ENCODE measurements at places on chromosomes 12 and 14. TPM values are rescaled to one million over a fixed set of nuclear protein-coding genes. Genes with fewer than 3 reads are reported as not detected.
A peak's percentile ranks its signal among the peaks of the same experiment; 100 is the strongest.

- H3K4me1 ChIP-seq, result peaks cover 53% of the 10 kb centered on the region
- no peaks in the 10 kb centered on the region for H3K27me3 ChIP-seq
- H3K4me3 ChIP-seq, result peak overlapping the region; percentile 1
- peak overlapping the region; percentile 27 for H3K27ac ChIP-seq
- no peak for DNase-seq
Measured at GRCh38 chr14:73742520-73743238, 28.5 kb upstream of the PNMA1 start.

DNA sequence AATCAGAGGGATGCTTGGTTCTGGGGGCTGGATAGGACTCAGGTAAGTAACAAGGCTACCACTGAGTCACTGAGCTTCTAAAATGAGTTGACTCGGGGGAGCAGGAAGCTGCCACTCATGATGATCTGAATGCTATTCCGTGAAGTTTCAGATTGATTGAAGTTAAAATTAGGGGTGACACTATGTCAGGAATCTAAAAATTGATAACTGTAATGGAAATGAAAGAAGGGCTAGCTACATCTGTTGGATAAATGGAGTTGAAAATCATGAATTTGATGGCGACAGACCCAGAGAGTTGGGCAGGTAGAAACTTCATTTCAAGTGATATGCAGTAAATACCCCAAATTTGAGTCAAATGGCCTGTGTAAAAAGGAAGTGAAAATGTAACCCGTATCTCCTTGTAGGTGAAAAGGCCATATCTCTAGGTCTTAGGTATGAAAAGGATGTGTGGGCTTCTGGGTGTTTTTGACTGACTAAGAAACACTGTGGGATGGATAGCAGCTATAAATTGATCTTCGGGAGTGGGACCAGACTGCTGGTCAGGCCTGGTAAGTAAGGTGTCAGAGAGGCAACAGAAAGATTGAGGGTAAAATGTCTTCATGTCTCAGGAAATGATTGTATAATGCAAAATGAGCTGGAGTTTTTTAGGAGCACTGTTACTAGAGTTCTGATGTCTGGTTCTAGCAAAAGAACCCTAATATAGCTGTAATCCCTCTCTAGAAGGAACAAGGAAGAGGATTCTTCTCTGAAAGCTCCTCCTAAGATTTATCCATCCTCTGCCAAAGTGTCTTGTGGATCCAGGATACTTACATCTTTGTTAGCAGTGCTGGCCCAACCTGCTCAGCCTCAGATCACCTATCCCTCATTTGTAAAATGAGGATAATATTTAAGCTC lies 57.3 kb downstream of the DAD1 start:
- no peaks in the 10 kb centered on the region for H3K36me3 ChIP-seq
- no peak overlapping the region for H3K4me3 ChIP-seq
- H3K27ac ChIP-seq, result no peak overlapping the region
- no peaks in the 10 kb centered on the region for H3K27me3 ChIP-seq

DNA sequence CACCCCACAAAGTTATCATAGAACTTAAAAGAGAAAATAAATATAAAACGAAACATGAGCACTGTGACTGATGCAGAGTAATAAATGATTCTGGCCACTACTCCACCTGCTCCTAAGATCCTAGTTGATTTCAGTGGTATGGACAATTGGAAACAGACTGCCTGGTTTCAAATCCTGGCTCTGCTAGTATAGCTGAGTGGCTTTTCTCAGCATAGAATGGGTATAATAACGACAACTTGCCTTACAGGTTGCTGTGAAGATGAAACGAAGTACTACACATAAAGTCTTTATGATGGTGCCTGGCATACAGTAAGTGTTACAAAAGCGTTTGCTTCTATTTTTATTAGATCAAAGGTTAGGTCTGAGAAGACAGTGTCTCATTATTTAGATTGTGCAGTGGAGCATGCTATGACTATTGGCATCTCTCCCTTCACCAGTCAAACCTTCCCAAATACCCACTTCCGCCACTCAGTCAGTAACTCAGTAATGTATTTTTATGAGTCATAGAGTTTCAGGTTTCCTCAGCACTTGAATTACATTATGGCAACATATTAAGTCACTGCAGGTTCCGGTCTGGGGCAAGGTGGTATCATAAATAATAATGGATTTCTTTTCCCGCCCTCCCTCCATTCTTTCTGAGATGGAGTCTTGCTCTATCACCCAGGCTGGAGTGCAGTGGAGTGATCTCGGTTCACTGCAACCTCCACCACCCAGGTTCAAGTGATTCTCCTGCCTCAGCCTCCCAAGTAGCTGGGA lies 29.7 kb upstream of the NR2C1 start:
- no peak overlapping the region for H3K27ac ChIP-seq
- H3K4me1 ChIP-seq, result peaks cover 10% of the 10 kb centered on the region
- no peak for DNase-seq
- H3K27me3 ChIP-seq, result no peaks in the 10 kb centered on the region
- H3K36me3 ChIP-seq, result peaks cover 23% of the 10 kb centered on the region

DNA sequence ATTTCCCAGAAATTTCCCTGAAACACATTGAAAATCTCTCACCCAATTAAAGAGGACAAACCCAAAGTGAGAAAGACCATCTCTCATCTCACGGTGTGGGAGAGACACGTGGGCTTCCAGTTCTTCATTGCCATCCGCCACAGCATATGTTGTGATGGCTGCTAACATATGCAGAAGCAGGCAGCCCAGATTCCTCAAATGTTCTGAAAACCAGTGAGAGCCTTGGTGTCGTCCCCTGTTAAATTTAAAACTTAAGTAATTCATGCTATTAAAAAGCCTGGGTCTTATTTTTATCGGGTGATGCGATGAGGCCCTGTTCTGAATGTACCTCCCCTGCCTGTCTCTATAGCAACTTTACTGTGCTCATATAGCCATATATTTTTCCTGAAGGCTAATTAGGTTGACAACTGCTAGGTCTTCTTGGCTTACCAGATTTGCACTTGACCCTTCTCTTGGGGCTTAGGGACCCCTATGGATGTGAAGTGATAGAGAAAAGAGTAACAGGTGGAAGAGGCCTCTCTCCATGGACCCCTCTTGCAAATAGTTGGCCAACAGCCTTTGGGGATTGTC lies 2.8 kb upstream of the FGF6 start:
- peaks cover 28% of the 10 kb centered on the region for H3K4me1 ChIP-seq
- H3K36me3 ChIP-seq, result no peaks in the 10 kb centered on the region
- H3K27me3 ChIP-seq, result no peaks in the 10 kb centered on the region
- H3K4me3 ChIP-seq, result no peak overlapping the region

- peaks cover 35% of the 10 kb centered on the region for H3K4me1 ChIP-seq
- H3K36me3 ChIP-seq, result no peaks in the 10 kb centered on the region
- no peak for DNase-seq
- H3K27me3 ChIP-seq, result peaks cover 70% of the 10 kb centered on the region
- H3K4me3 ChIP-seq, result peak overlapping the region; percentile 98
Measured at GRCh38 chr14:79281244-79282152, 929.8 kb downstream of the DIO2 start.

DNA sequence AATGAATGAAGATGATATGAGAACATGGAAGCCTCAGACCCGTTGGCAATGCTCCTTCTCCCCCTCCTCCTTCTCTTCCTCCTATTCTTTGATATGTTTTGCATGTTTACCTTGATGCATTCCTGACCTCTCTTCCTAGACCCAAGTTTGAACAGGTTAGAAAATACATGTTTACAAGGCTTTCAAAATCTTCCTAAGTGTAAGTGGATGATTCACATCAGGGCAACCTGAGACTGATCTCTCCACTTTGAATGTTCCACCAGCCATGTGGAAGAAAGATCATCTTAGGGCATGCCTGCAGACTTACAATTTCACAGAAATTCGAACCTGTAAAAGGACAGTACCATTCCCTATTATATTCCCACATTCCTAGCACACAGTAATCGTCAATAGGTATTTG lies 18.0 kb upstream of the LDHB start:
- no peak overlapping the region for H3K27ac ChIP-seq
- H3K4me3 ChIP-seq, result no peak overlapping the region
- H3K27me3 ChIP-seq, result peaks cover 3% of the 10 kb centered on the region
- DNase-seq, result no peak
- no peaks in the 10 kb centered on the region for H3K36me3 ChIP-seq
- H3K4me1 ChIP-seq, result no peaks in the 10 kb centered on the region

GRCh38 chr14:106843951-106844483 lies 1317.6 kb downstream of the TMEM121 start:
- H3K4me3 ChIP-seq, result no peak overlapping the region
- no peak overlapping the region for H3K27ac ChIP-seq
- no peaks in the 10 kb centered on the region for H3K4me1 ChIP-seq
- no peaks in the 10 kb centered on the region for H3K27me3 ChIP-seq
- DNase-seq, result no peak

GNB3 gene
- 21.2 TPM for total RNA-seq

AICDA gene
- total RNA-seq, result not detected
